Central memory CD4-positive, alpha-beta T cell (primary cell): ENCODE measurements at places on chromosomes 3 and 15.

GRCh38 chr15:25052191-25052999, 97.6 kb downstream of the SNRPN start:
- no peak for DNase-seq

DNA sequence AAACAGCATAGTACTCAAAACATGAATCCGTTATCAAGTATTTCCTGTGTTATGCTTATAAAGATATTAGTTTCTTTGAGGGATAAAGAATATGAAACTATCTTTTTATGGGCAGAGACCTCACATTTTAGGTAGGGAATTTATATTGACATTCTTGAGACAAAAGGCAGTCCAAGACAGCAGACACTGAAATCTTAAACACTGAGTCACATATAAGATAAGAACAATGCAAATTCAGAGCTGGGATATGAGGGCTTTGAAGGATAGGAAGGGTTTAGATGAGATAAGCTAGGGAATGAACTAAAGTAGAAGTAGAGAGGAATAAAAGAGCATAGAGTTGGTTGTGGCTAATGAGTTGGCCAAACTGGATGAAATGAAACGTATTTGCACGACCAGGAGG, 58.4 kb downstream of the ASTE1 start:
- no peak for DNase-seq

DNA sequence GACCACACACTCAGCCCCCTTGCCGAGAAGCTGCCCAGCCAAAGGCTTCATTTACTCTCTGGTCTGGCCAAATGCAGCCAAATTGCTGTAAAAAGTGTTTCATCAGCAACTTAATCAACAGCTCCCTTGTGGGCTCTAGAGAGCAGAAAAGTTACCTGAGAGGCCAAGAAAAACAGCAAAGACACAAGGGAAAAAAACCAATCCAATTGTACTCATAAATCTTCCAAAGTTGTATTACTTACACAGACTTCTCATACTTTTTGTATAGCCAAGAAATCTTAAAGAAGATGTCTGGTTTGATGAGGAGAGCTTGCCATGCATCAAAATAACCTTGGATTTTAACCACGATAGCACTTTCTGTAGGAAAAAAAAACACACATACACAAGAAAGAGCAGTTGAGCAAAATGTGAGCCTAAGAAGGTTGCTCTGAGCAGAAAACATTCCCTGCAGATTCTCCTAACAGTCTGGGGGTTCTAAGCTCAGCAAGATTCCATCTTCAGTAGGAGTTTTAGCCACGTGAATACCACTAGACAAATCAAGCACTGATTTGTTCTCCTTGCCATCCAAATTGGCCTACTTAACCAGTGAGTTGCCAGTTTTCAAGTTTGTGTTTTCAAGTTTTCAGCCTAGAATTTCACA, 120.0 kb downstream of the CYP19A1 start:
- no peak for DNase-seq

- DNase-seq = no peak
Measured at GRCh38 chr3:194303749-194304148, 47.4 kb downstream of the CPN2 start.

GRCh38 chr15:85475317-85475701, 94.9 kb downstream of the AKAP13 start:
- no peak for DNase-seq

- no peak for DNase-seq
Measured at GRCh38 chr15:69606921-69607500, 154.4 kb downstream of the RPLP1 start.

GRCh38 chr3:120203016-120203415, 82.0 kb downstream of the GPR156 start:
- DNase-seq = no peak

- DNase-seq = no peak
Measured at GRCh38 chr15:40128766-40129660, 20.3 kb upstream of the BMF start.

DNA sequence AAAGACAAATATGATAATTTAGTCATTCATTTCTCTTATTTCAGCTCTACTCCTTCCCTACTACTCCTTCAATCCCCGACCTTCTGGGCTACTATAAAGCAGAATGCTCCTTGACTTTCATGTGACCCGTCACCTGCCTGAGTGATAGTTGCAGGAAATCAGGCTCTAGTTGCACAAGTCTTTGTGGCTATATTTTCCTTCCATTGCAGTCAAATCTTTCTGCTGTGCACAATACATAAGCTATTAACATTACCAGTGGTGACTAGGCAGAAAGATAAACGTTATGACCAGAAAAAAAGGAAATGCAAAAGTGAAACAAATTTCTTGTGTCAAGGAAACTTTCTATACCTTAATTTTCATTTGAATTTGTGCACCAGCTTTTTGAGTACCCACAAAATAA, 2.3 kb downstream of the SUCNR1 start:
- no peak for DNase-seq
